ENCODE measurements at places on chromosomes 16 and 17. TPM values are rescaled to one million over a fixed set of nuclear protein-coding genes. Genes with fewer than 3 reads are reported as not detected.

KRTAP3-2 gene
- total RNA-seq, result not detected

MON1B gene
- total RNA-seq, result 27.5 TPM

GAS7 gene
- total RNA-seq, result 0.47 TPM

PABPN1L gene
- not detected for total RNA-seq
